Cortex of kidney (tissue), 1 donor: ENCODE measurements at places on chromosomes 6 and 20.

DNA sequence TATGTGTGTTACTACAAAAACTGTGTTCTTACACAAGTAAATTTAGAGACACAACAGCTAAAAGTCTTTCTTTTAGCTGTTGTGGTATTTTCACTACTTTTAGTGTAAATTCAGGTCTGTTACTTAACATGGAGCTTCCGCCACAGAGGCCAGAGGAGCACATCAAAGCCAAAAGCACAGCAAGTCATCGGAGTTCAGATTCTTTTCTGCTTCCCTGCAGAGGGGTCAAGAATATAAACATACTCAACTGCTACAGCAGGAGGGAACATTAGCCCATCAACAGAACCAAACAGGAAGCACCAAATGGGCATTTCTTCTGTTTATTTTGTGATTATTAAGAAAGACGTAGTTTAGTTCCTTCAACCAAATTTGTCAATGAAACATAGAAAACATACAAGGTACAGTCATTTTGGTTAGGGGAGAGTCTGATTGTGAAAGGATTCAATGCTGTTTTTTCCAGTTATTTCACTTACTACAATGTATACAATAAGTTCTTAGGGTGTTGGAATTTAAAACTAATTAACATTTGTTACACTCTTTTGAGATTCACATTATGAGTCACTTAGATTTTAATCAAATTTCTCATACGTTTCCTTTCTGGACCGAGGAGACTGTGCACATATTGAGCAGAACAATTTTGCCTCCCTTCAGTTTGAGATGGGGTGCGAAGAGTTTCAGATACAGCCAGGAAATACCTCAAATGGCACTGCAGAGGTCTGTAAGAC, 42.8 kb upstream of the DSE start:
- DNase-seq = no peak

DNA sequence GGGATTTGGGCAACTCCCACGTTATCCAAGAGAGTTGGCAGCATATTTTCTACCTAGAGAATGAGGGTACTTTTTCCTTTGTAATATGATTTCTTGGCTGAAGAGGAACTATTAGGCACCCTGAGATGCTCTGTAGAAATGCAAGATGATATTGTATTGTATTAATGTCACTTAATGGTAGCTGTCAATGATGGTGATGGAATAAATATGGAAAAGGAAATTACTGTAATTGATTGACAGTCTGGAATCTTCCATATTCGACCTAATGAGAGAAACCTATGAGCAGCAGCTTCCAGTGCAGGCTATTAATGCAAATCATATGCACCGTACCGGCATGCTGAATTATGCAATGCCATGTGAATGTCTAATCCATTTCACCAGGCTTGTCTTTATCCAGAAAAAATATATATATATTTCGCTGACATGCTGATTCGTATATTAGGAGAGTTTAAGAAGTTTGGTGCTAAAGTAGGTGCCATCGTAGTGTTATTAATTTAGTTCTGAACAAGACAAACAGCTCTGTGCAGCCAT, 494.2 kb upstream of the JARID2 start:
- DNase-seq = no peak

GRCh38 chr6:66210964-66211363, 503.9 kb upstream of the EYS start:
- DNase-seq = no peak

DNA sequence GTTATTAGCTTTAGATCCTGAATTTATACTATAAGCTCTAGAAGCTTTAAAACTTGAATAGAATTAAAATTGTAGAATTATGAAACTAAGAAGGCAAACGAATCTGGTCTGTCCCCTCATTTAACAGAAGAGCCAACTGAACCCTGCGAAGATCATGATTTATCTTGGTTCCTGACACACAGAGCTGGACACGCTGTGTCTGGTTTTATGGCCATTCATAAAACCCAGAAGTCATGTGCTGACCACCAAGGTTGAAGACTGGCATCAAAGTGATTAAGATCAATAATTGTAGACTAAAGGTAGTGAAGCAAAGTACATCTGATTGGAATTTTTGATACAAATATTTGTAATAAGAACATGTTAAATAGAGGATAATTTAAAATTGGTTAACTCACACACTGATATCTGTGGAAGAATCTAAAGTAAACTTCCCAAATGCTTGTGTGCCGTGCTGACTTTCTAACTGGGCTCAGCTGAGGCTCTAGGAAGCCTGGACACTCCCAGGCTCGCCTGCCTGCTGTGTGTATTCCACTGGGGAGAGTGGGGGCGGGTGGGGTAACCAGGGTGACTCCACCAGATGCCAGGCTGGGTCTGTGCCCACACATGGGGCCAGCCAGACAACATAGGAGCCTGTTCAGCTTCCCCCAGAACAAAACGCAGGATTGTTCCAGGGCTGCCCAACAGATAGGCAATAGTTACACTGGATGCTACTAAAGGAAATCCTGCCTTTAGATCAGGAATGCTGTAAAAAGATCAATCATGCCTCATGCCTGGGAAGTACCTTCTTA, 42.1 kb upstream of the SLC22A3 start:
- no peak for DNase-seq

GRCh38 chr6:105428342-105428957, 25.6 kb upstream of the PREP start:
- no peak for DNase-seq

DNA sequence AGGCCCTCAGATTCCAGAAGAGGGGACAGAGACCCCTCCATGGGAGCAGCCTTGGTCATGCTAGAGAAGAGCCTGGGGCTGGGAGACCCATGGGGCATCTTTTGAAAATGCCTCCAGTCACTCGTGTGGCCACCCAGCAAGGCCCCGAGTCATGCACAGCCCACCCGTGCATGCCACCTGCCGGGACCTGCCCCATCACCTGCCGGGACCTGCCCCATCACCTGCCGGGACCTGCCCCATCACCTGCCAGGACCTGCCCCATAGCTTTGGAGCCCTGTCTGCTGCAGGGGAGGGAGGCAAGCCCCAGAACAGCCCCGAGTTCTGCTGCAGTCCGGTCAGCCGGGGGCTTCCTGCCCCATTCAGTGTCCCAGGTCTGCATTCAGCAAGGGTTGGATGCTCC, 37.5 kb upstream of the SLCO4A1 start:
- DNase-seq = no peak

DNA sequence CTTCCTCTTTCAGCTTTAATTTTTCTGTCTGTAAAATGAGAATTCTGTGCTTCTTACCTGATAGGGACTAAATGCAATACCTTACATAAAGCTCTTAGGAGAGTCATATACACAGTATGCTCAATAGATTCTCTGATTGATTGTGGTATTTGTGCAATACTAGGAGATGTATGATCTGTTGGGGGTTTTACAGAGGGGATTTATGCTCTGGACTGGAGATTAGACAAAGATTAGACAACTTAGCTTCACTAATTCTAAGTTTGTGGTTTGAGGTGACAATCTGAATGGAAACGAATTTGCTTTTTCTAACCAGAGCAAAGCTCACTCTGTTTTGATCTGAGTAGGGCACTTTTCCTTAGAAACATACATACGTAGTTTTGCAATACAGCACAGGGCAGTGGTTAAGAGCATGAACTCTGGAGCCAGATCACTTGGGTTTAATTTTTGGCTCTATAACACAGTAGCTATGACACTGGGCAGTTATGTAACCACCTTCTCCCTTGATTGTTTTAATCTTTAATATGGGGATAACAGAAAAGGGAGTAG, 126.2 kb downstream of the RNF144B start:
- no peak for DNase-seq

- DNase-seq = no peak
Measured at GRCh38 chr6:56148488-56149186, 98.7 kb downstream of the COL21A1 start.
